Progenitor cell of endocrine pancreas (in vitro differentiated cells): ENCODE measurements at places on chromosomes 13 and 19. TPM values are rescaled to one million over a fixed set of nuclear protein-coding genes. Genes with fewer than 3 reads are reported as not detected.

The WDR88 gene
- total RNA-seq: not detected in 2 replicates

The LACC1 gene
- total RNA-seq: 2.9 and 3.8 TPM in 2 replicates

The CGB2 gene
- total RNA-seq: not detected in 2 replicates

The SH2D3A gene
- total RNA-seq: 19.8 and 20.0 TPM in 2 replicates

The FXYD7 gene
- total RNA-seq: not detected in 2 replicates

The GATAD2A gene
- 91.0 and 98.7 TPM in 2 replicates for total RNA-seq

The CCNA1 gene
- total RNA-seq: 0.77 and 1.7 TPM in 2 replicates

The KCNN4 gene
- total RNA-seq: 0.31 and 0.34 TPM in 2 replicates

The FCGBP gene
- total RNA-seq: 0.80 and 1.2 TPM in 2 replicates

The RYR1 gene
- total RNA-seq: 0.65 and 1.4 TPM in 2 replicates

The MYPOP gene
- total RNA-seq: 11.1 and 11.8 TPM in 2 replicates

The KIR3DL2 gene
- total RNA-seq: not detected in 2 replicates

DNA sequence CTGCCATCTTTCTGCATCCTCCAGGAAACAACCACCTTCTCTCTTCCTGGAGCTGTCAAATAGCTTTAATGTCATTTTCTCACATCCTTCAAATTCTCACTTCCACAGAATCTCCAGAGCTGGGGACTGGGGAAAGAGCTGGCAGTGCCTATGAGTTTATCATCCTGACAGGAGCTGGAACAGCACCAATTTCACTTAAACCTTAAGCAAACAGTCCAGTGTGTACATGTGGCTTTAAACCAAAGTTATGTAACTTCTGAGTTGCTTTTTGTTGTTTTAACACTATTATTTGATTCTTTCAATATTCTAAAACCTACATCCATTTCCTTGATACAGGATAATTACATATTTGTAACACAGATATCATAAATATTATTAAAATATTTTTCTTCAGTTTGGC lies 331.5 kb upstream of the ARGLU1 start:
- no peak for DNase-seq

- DNase-seq: no peak
Observed at GRCh38 chr13:46178143-46178542, 3.8 kb downstream of the LCP1 start.

- no peak for DNase-seq
Observed at GRCh38 chr19:38034492-38034860, 127.5 kb downstream of the SIPA1L3 start.

DNA sequence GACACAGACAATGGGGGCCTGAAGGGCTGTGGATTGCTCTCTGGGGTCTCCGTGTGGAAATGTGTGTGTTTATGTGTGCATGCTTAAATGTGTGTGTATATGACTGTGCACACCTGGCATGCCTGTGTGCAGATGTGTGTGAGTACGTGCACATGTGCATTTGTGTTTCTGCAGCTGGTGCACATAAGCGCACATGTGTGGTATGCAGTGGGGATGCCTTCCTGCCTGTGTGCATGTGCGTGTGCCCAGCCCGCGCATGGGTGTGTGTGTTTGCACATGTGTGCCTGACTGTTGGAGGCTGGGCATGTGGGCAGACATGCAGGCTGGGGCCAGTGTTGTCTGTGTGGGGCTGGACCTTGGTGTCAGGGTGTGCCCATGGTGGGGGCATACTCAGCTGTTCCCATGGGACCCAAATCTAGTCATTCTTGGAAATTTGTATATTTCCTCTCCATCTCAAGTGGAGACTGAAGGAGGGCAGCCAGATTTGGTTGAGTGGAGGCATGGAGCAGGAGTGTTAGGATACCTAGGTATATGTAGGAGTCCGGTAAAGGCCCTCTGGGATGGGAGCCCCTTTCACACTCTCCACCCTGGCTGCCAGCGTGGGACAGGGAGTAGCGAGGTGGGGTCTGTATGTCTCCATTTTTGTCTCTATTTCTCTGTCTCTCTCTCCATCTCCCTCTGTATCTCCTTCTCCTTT lies 49.9 kb downstream of the CELF5 start:
- no peak for DNase-seq

- no peak for DNase-seq
Observed at GRCh38 chr19:32471095-32471494, 65.5 kb downstream of the DPY19L3 start.

DNA sequence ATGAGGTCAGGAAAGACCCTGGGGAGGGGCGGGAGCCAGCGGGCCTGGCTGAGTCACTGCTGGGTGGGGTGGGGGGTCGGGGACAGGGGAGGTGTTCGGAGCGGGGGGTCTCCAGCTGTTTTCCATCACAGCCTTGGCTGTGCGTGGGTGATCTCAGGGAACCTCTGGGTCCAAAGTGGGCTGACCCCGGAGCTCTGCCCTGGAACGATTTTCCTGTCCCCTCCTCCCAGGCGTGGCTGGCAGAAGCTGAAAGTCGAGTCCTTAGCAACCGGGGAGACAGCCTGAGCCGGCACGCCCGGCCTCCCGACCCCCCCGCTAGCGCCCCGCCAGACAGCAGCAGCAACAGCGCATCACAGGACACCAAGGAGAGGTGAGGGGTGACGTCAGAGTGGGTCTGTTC lies 10.6 kb downstream of the TRIP10 start:
- DNase-seq: no peak

DNA sequence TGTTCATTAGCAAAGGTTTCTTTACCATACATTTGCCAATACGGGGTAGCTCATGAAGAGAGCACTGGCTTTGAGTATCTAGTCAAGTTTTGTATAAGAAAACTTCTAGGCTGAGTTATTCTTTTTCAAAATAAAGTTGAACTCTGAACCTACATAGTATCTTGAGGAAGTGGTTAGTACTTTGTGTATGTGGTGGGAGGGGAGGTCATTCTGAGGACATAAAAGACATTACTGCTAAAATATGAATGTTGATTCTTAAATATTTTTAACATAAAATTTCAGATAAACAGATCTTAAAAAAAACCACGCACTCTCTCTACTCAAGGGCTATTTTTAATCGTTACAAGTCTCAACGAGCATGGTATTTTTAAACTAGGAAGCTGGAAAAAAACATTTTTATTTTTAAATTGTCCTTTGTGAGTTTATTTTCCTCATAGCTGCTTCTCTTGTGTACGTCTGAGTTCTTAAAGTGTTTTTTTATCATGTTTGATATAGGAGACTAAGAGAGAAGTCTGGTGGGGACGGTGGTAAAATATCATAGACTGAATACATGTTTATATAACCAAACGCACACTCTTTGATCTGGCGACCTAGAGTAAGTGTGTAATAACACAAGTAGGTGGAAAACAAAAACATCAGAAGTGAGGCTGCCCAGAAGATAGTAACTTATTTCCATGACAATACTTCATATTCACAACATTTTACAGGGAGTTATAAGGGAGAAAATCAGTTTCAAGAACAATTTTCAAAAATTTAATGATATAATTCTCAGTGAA lies 118.0 kb upstream of the POSTN start:
- no peak for DNase-seq

DNA sequence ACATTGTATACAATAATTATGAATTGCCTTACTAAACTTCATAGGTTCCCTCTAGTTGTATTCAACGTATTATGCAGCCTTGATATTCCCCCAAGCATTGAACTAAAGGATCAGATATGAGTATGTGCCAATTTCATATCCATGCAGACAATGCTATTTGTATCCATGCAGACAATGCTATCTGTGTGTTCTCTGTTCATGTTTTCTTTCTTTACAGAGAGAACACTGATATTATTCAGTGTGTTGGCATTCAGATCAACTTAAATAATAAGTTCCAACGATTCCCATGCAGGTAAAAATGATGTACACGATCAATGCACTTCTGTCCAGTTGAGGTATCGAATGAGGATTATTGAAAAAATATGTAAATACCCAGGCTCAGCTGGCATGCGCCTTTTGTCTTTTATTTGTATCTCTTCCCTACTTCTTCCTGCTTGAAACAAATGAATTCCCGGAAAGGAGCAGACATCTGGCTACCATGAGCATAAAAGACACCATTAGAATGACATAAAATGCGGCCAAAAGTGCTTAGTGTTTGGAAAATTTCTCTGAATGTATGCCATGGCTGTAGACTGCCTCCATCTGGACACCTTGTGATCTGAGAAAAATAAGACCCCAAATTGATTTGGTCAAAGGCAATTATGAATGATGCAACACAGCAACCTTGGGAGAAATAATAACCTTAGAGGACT lies 731.5 kb downstream of the SLITRK1 start:
- DNase-seq: no peak

- DNase-seq: no peak
Observed at GRCh38 chr13:108168929-108169328, 46.4 kb downstream of the LIG4 start.

DNA sequence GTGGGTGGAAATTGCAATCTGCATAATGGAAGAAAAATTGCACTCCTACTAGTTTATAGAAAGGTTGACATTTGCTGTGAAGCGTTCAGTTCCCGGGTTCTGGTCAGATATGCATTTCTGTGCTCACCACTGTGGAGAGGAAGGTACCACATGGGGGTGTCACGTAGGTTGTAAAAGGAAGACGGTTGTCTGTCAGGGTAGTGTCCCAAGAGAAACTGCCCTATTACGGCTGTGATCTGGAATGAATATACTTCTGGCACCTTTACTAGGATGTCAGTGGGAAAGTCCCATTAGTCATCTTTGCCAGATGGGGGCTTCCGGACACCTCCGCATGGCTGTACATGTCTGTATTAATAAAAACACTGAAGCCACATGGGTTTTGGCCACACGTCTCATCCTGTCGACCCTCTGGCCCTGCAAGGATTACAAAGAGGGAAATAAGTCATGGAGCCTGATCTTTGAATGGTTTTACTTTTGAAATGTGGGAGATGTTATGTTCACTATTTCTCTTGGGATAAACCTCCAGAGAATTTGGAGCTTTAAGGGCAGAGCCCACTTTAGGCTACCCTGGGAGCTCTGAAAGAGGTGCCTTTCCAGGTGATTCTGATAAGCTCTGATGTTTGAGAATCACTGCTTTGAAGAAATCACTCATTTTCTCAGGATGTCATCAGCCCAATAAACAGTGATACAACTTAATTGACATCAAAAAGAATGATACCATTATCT lies 133.9 kb downstream of the AKAP11 start:
- no peak for DNase-seq

GRCh38 chr19:55146078-55146704 lies 2.8 kb downstream of the TNNT1 start:
- DNase-seq: no peak

GRCh38 chr19:47241919-47242577 lies 11.0 kb upstream of the BBC3 start:
- no peak for DNase-seq

GRCh38 chr19:29630655-29631054 lies 24.6 kb downstream of the POP4 start:
- DNase-seq: no peak

GRCh38 chr19:31149441-31149941 lies 199.7 kb downstream of the TSHZ3 start:
- DNase-seq: no peak

GRCh38 chr13:98363326-98363725 lies 186.3 kb upstream of the RNF113B start:
- DNase-seq: no peak

DNA sequence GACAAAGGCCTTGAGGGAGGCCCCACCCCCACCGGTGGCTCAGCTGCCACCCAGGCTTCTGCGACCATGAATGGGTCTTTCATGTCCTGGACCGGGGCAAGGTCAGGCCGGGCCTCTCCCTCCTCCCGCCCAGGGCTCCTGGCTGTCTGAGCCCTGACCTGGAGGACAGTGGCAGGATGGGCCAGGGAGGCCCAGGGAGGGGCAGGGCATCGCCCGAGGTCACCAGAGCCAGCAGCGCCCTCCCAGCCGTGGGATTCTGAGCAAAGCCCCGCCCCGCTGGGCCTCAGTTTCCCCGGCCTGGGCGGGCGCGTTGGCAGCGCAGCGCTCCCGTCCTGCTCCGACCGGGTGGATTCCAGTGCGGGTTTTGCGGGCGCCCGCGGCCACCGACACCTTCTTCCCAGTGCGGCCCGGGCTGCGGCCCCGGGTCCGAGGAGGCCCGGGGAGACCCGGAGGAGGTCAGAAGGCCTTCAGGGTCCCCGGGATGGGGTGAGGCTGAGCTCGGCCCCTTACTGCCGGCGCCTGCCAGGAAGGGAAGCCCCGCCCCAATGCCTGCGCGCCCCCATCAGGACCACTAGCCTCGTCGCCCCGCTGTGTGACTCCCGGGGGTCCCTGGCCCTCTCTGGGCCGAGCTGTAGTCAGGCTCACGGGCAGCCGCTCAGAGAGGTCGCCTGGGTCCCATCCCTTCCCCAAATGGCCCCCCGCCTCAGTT lies 24.6 kb upstream of the SEMA6B start:
- no peak for DNase-seq

- DNase-seq: no peak
Observed at GRCh38 chr19:18093439-18094161, 4.0 kb upstream of the MAST3 start.

DNA sequence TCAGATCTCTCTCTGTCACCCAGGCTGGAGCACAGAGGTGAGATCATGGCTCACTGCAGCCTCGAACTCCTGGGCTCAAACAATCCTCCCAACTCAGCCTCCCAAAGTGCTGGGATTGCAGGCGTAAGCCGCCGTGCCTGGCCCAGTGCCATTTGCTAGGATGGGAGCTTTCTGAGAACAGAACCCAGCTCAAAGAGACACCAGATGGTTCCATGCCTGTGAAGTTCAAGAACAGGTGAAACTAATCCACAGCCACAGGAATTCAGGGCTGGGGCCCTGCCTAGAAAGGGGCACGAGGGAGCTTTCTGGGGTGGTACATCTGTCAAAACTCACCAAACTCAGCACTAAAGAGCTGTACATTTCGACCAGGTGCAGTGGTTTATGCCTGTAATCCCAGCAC lies 4.2 kb downstream of the SLC7A9 start:
- DNase-seq: no peak

DNA sequence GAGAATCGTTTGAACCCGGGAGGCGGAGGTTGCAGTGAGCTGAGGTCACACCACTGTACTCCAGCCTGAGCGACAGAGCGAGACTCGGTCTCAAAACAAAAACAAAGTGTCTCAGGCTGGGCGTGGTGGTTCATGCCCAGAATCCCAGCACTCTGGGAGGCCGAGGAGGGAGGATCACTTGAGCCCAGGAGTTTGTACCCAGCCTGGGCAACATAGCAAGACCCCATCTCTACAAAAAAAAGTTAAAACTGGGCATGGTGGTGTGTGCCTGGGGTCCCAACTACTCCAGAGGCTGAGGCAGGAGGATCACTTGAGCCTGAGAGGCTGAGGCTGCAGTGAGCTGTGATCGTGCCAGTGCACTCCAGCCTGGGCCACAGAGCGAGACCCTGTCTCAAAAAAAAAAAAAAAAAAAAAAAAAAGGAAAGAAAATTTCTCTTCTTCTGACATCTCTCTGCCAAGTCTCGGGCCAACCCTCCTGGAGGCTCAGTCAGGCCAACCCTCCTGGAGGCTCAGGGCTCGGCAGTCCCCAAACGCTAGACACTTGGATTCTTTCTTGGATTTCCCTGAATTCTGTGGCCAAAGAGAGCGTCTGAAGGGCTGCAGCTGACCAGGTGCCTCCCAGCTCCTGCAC lies 26.3 kb downstream of the ARID3A start:
- DNase-seq: no peak

GRCh38 chr19:41956621-41957020 lies 2.5 kb downstream of the RABAC1 start:
- DNase-seq: no peak

GRCh38 chr13:40564342-40565001 lies 102.0 kb downstream of the FOXO1 start:
- no peak for DNase-seq
